ENCODE measurements at places on chromosomes 7 and 10.

DNA sequence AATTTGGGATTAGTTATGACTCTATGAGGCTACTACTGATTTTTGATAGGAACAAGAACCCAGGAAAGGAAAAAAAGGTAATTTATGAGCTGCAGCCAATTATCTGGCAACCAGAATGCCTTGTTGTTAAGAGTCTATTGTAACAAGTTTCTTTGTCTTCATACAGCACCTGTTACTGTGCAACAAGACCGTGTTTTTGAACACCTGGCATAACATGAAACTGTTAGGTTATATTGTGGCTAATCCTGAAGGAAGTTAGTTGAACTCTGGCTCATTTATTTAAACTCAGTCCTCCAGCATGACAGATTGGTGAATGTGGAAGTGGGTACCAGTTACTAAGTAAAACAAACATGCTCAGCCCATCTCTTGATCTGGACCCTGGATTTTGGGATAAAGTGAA, 33.0 kb downstream of the RALA start:
- no peak for DNase-seq

GRCh38 chr7:158023157-158023556, 564.5 kb downstream of the PTPRN2 start:
- DNase-seq = no peak

GRCh38 chr10:71031603-71032002, 143.2 kb upstream of the PCBD1 start:
- no peak for DNase-seq

DNA sequence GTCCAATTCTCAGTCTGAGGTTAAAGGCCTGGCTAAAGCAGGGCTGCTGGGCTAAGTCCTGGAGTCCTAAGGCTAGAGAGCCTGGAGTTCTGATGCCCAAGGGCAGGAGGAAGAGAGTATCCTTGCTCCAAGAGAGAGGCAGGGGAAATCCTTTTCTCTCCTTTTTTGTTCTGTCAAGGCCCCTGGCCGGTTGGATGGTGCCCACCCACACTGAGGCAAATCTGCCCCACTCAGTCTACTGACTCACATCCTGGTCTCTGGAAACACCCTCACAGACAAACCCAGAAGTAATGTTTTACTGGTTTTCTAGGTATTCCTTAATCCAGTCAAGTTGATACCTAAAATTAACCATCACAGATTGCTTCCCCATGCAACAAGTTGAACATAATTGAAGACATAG, 23.0 kb downstream of the ZNF518A start:
- DNase-seq = no peak

DNA sequence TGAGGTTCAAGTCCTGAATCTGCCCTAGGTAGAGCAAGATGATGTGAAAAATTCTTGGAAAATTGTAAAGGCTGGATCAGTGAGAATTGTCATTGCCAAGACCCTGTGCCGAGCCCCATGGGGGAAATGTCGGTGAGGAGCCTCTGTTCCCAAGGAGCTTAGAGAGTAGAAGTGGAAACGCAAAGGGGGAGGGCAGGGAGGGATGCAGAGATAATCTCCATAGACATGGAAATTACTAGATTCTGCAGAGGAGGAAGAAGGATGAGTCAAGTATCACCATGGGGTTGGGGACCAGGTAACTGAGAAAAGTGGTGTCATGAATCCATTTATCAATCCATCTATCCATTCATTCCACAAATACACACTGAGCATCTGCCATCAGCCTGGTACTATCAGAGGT, 26.0 kb downstream of the DUSP5 start:
- no peak for DNase-seq
